T follicular helper cell (primary cell): ENCODE measurements at places on chromosomes 1 and 21.

- no peak for DNase-seq
Observed at GRCh38 chr1:65235867-65236805, 73.2 kb upstream of the DNAJC6 start.

DNA sequence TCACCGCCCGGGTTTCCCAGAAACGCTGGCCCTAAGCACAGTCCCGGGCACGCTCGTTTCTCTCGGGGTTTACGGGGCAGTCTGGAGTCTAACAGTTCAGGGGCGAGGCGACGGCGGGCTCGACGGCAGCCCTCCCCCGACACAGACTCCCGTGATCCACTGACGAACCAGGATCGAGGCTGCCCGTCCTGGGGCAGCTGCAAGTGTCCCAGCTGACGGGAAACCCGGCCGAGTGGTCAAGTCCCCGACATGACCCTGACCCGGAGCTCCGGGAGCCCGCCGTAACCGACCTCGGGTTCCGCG is 494 bp downstream of the UBE2J2 start:
- DNase-seq = no peak

- DNase-seq = no peak
Observed at GRCh38 chr21:37828556-37828955, 87.7 kb downstream of the KCNJ6 start.

GRCh38 chr1:228146417-228147150 is 3.1 kb upstream of the GJC2 start:
- no peak for DNase-seq

- no peak for DNase-seq
Observed at GRCh38 chr1:83546874-83547273, 452.1 kb downstream of the TTLL7 start.

DNA sequence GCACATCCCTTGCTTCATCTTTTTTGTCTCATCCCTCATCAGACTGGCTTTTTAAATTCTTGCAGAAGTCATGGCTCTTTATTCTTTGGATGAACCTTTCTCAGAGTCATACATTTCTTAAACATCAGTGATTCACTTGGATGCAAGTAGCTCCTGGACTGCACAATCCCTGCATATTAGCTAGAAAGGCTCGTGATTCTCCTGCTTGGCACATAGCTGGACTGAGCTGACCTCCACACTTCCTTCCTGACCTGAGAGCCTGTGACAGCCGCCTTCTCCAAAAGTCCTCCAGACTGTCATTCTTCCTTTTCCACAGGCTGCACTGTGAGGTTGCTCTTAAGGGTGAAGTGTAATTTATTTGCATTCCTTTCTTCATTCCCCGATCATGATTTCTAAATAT is 109.4 kb downstream of the RGL1 start:
- no peak for DNase-seq
